ENCODE measurements at places on chromosomes 7 and 10.

DNA sequence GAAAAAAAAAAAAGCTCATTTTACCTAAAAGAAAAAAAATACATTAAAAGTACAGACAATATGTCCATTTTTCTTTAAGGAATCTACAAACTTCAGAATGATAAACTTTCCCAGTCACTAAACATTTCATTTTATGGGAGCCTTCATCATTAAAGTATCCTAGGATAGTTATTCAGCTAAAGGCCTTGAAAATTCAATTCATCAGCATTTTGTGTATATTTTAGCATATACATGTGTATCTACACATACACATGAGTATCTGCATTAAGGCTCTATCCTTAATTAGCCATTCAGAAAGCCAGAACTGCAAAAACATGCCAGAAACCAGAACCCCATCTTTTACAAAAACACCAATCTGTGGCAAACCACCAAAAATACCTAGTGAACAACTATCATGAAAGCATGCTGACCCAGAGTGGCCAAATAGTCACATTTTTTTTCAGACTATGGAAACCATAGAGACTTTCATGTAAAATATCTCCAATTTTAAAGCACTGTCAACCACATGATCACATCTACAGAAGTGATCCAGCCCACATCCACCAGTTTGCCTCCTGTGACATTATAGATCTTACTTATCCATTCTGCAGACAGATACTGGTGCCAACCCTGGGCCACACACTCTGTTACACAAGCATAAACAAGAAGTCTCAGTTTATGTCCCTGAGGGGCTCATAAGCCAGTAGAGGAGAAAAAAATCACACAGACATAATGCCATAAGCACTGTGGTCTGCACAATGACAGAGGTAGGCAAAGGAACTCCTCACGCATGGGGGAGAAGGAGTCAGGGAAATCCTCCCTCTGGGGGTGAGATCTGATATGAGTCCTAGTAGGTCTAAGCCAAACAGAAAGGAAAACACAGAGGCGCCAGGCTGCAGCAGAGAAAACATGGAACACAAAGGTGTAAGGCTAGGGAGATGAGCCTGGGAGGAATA, 79.2 kb downstream of the SRPK2 start:
- no peak for DNase-seq

GRCh38 chr7:36999626-37000485, 275.6 kb upstream of the AOAH start:
- DNase-seq = no peak

- DNase-seq = no peak
Observed at GRCh38 chr10:60615541-60615940, 162.7 kb upstream of the CDK1 start.

DNA sequence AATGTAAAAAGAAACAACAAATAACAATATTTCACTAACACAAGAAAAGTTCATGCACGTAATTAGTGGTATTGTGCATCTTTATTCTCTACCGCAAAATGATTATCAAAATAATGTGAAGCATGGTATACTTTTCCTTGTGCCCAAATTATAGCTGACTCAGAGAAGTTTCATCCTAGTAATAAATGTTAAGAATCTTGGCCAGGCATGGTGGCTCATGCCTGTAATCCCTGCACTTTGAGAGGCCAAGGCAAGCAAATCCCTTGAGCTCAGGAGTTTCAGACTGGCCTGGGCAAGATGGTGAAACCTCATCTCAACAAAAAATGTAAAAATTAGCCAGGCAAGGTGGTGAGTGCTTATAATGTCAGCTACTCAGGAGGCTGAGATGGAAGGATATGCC, 105.0 kb downstream of the KMT2C start:
- DNase-seq = no peak

GRCh38 chr10:124221356-124222317, 128.2 kb upstream of the CHST15 start:
- DNase-seq = no peak

- DNase-seq = peak; percentile 5
Observed at GRCh38 chr7:149721084-149721601, 52.2 kb downstream of the ZNF467 start.

- DNase-seq = no peak
Observed at GRCh38 chr7:23205909-23206767, 24.3 kb downstream of the NUP42 start.

GRCh38 chr10:5411941-5412276, 448 bp upstream of the NET1 start:
- no peak for DNase-seq

DNA sequence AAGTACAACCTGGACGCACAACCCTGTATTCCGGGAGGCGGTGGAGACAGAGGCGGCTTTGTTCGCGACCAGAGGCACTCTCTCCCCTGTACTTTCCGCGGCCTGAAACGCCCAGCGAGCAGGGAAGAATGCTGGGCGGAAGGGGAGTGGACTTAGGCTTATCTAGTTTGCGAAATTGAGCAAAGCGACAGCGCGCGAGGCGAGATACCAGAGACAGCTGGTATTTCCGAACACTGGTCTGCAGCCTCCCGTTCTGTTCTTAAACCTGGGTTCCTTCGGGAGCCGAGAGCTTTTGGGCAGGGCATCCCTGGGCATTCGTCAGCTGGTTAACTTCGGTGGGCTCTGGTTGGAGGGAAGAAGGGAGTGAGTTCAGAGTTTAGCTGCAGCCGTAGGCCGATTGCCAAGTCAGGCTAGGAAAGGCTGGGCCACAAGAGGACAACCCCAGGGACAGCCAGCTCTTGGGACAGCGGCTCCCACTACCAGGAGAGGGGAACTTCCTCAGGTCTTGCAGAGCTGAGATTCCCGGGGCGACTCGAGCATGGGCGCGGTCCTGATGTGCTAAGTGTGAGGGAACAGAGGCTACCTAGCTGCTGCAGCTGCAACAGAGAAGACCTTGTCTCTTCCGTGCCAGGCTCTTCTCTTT, 3.9 kb downstream of the HMX3 start:
- DNase-seq = no peak

DNA sequence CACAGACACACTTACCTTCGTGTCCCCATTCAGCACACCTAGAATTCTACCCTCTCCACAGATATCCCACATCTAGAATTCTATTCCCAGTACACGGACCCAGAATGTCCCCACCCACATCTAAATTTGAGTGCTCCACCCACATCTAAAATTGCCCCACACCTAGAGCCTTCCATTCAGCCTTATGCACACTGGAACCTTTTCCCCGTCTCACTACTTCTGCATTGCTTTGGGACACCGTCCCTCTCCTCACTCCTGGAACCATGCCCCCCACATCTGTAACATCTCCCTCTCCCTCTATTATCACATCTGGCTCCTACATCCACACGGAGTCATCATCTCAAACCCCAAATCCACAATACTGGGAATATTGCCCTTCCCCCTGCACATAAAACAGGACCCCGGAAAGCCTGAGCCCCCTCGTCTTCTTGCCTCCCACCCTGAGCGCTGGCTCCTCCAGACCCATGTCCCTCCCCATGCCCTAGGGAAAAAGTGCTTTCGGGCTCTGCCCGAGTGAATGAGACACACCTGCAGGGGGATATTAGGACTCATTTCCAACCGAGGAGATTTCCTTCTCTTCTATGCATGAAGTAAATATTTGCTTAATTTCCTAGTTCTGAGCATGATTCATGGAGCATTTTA, 125.8 kb upstream of the UNC5B start:
- DNase-seq = no peak

GRCh38 chr7:11133436-11133959, 159.8 kb downstream of the PHF14 start:
- DNase-seq = no peak

GRCh38 chr10:99849536-99849935, 67.1 kb downstream of the ABCC2 start:
- DNase-seq = no peak

DNA sequence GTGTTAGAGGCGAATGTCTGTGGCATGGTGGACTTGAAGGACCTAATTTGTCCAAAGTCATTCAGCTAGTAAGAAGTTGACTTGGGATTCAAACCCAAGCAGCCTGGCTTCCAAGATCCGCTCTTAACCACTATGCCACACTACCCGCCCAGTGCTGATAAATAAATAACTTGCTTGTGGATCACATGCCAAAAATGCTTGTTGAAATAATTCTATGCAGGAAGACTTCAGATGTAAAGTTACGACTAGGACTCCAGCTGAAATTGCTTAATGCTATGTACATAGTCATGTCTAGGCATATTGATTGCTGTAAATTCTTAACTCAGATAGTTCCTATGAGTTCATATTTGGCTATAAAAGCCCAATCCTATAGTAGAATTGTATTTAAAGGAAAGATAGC, 76.0 kb downstream of the PLXDC2 start:
- DNase-seq = no peak

GRCh38 chr10:28954211-28954610, 276.9 kb downstream of the BAMBI start:
- DNase-seq = no peak

- no peak for DNase-seq
Observed at GRCh38 chr10:24207341-24207740, 1.6 kb upstream of the KIAA1217 start.

DNA sequence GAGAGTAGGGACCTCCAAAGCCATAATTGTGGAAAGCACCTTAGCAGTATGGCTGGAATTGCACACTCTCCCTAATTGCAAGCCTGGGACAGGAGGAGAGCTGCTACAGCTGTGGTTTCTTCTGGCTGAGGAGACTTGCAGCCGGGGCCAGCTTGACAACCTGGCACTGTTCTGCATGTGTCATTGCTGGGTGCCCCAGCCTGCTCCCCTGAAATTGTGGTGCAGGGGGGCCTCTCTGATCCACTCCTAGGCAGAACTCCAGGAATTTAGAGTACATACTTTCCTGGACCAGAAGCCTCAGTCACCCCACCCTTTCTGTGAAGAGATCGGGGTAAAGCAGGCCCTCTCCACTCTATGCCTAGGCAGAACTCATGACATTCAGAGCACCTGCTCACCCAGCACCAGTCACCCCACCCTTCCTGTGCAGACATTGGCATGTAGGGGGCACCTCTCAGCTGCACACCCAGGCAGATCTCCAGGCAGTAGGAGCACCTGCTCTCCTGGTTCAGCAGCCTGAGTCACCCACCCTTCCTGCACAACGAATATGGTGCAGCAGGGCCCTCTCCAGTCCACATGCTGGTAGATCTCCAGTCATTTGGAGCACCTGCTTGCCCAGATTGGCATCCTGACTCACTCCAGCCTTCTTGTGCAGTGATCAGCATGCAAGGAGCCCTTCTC, 34.4 kb upstream of the DYNC1I1 start:
- DNase-seq = no peak

- no peak for DNase-seq
Observed at GRCh38 chr10:59708816-59709394, 745 bp downstream of the SLC16A9 start.

- no peak for DNase-seq
Observed at GRCh38 chr10:62652114-62652513, 152.4 kb upstream of the ADO start.

DNA sequence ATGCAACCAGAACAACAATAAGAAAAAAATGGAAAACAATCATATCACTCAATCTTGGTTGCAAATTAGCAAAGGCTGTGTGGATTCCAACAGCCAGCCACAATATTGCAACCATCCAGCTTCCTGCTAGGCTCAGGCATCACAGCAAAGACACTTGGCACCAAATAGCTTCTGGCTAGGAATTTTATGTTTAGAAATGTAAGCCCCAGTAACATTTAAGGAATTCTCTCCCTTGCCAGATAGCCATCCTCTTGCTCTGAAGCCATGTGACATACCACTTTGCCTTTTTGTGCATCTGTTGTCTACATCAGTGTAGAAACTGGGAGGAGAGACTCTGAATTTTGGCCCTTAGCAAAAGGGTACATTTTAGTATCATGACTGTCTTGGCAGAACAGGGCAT, 22.2 kb downstream of the MKX start:
- DNase-seq = no peak

DNA sequence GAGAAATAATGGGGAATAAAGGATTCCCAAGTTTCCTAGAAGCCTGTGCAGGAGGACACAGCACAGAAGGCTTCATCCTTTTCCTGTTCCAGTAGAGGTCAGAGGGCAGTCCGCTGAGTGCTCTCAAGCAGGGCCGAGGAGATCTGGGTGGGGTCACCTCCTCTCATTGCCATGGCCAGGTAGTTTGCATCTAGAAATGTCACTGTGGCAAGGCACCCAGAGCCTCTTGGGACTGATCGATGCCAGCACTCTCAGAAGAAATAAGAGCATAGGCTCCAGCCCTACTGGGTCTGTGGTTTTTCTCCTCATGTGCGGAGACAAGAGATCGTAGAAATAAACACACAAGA, 7.9 kb downstream of the NUB1 start:
- no peak for DNase-seq

- DNase-seq = no peak
Observed at GRCh38 chr10:132324186-132324585, 7.8 kb upstream of the LRRC27 start.

- no peak for DNase-seq
Observed at GRCh38 chr7:55571511-55572377, 558 bp downstream of the VOPP1 start.

GRCh38 chr10:69327463-69328379, 49.4 kb downstream of the HK1 start:
- DNase-seq = no peak

GRCh38 chr7:85972504-85973141, 671.1 kb upstream of the GRM3 start:
- DNase-seq = no peak

- DNase-seq = no peak
Observed at GRCh38 chr10:23422003-23422411, 16.9 kb upstream of the OTUD1 start.

- DNase-seq = no peak
Observed at GRCh38 chr10:113178771-113179170, 228.7 kb downstream of the TCF7L2 start.

GRCh38 chr7:35797311-35797710, 3.5 kb upstream of the SEPTIN7 start:
- no peak for DNase-seq

GRCh38 chr7:50412973-50413372, 37.2 kb downstream of the FIGNL1 start:
- no peak for DNase-seq

DNA sequence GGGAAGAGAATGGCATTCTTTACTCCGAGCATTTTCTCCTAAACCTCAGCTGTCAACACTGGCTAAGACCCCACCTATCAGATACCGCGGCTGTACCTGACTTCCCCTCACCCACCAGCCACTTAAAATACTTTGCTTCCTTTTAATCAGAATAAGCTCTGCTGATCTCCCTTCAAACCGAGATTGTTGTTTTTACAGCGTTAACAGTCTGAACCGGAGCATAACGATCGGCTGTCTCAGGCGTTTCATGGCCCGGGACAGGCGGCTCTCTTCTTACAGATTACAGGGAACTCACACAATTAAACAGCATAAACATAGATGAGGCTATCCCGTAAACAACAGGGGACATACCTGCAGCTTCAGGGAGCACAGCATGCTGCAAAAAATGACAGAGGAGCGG, 174.3 kb upstream of the RNF32 start:
- no peak for DNase-seq

DNA sequence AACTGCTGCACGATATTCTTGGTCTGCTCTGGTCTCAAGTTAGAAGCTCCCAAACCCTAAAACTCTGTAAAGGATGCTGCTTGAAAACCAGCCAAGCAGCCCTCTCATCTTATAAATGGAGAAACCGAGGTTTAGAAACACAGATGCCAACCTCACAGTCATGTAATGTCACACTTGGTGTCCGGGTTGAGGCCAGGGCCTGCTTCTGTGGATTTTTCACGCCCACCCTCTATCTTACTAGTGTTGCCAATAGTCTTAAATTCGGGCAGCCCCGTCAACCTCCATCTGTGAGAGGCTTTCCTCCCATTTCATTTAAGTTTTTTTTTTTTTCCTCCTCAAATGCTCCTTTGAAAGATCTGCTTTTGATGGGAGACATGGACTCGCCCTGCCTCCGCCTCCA, 28.9 kb downstream of the PLPP4 start:
- no peak for DNase-seq

GRCh38 chr7:133165001-133165400, 83.1 kb upstream of the CHCHD3 start:
- DNase-seq = no peak

- no peak for DNase-seq
Observed at GRCh38 chr7:4163565-4164203, 518.4 kb upstream of the FOXK1 start.

Data from omental fat pad (tissue), 4 donors.